Left ventricle myocardium inferior (tissue), 1 donor: ENCODE measurements at places on chromosomes 5 and 9.

DNA sequence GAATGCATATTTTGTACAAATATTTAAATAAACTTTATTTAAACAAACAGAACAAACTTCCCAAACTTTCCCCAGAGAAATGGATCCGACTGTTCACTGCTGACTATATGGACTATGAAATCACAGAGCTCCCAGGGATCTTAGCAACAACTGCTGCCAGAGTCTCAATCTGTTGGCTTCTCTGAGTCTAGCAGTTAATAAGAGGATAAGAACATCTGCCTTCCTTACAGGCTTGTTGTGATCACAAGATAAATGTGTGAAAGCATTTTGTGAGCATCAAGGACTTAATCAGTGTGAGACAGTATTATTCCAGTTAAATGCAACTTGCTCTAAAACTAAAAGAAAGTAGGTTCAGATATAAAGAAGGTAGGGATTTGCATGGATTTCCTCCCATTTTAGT is 31.4 kb upstream of the MYOT start:
- DNase-seq, result no peak

- no peak for DNase-seq
Observed at GRCh38 chr5:154521756-154522155, 43.7 kb upstream of the HAND1 start.

DNA sequence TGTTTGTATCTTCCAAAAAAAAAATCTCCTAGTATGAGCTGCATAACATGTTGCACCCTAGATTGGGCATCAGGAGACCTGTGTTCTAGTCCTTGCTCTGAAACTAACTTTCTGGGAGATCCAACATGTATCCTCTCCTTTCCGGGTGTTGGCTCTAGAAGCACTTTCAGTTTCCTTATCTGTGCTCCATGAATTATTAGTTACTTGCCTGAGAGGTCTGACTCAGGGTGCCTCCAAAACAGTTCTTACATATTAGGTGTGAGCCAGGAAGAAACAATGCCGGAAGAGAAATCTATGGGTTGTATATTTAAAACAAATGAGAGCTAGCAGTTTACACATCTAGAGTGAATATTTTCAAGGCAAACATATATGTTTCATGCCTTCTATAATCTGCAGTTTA is 36.7 kb upstream of the SLC36A2 start:
- DNase-seq, result no peak

DNA sequence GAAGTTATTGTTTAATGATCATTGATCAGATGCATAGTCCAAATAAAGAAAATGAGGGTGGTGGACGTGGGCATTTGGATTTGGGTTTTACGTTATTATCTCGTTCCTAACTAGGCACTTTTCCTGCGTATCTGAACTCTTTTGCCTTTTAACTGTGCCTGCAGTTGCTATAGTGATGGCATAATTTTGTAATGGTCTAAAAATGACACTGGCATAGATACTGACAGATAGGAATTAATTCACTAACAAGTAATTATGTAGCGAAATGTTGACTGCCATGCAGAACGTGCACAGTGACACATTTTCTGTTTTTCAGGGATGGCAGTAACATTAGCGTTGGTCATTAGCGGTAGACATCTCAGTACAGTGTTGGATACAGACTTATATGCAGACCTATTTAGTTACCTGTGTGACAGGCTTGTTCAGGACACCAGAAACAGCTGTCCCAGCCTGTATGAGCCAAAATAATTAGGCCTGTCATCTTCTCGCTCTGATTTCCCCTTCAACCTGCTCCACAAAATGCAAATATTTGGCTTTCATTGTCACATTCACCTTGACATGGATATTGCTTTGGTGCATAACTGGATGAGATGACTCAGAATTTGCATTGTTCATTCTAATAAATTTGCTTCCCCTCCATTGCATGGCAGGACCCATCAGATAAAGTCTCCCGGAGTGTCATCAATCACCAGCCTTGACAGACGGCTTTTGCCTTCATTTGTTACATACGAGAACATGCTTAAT is 413.3 kb upstream of the IRX1 start:
- DNase-seq, result no peak
